NCI-H1092 treated with DMSO at 0.1 percent for 48 hours (cell line): ENCODE measurements at places on chromosomes 2 and 18.

DNA sequence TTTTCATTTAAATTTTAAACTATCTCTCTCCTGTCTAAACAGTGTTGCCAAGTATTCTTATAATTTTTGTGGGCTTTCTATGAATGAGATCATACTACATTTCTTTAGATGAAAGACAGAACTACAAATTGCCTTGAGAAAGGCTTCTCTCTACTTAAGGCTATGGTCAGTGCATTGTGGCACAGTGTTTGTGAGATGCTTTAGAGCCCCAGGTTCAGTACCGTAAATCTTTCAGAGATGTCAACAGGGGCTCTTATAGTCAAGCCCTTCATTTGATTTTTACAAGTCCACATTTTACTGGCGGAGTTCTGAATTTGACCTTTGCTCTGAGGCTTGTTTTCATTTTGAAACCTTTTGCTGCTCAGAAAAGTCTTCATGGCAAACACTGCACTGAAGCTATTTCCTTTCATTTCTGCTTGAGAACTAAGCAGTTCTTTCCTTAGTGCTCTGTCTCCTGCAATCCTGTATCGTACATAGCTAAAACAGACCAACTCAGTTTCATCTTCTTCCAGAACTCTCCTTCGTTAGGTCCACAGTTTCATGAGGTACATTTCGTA is 175.2 kb downstream of the NYAP2 start:
- no peak for DNase-seq

- DNase-seq, result no peak
These were observed 34.8 kb upstream of the LDLRAD4 start for GRCh38 chr18:13183790-13184189.

GRCh38 chr2:120036145-120036544 is 23.3 kb downstream of the EPB41L5 start:
- no peak for DNase-seq

DNA sequence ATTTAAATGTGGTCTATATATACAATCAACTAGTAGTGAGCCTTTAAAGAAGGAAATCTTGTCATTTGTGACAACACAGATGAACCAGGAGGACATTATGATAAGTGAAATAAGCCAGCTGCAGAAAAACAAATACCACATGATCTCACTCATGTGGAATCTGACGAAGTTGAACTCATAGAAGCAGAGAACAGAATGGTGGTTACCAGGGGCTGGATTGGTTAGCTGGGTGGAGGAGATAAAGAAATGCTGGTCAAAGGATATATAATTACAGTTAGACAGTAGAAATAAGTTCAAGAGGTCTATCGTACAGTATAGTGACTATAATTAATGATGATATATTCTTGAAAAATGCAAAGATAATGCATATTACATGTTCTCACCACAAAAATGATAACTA is 267.9 kb downstream of the FBXO15 start:
- DNase-seq, result no peak

DNA sequence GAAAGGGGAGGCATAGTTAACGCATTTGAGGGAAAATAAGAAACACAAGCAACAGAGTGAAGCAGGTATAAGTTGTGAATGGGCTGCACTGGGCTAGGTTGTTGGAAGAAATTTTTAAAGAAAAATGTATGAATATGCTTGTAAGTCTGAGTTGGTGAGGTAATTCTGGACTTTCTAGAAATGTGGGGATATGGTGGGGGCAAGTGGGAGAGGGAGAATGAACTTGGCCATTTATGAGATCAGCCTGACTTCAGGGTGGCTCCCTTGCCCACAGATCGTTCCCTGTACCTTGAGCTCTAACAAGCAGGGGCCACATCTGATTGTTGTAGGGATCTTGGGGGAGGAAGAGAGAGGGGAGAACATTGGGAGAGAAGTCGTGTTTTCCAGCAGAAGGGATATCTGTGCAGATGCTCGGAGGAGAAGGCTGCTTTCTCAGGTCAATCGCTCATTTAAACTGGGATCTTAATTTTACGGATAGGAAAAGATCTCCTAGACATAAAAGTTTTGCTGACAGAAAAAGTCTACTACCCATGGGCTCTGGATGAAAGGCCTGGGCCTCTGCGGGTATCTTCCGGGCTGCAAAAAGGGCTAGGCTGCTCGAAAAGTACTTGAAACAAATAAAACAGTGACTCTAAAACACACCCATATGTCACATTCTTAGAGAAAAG is 42.5 kb upstream of the FZD5 start:
- no peak for DNase-seq

DNA sequence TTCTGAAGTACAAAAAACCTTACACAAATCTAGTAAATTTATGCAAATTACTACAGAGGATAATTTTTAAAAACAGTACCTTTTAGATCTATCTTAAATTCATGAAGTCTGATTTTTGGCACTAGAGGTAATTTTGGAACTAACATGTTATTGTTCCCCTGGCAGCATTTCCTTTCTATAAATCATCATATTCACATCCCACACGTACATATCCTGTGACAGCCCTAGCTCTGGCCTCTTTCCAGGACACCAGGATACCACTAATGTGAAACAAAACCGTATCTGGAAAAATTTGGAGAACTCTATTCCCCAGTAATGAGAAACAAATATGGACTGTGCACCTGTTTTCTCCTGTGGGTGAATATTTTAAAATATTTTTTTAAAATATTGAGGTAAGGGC is 14.0 kb upstream of the BIRC6 start:
- no peak for DNase-seq

DNA sequence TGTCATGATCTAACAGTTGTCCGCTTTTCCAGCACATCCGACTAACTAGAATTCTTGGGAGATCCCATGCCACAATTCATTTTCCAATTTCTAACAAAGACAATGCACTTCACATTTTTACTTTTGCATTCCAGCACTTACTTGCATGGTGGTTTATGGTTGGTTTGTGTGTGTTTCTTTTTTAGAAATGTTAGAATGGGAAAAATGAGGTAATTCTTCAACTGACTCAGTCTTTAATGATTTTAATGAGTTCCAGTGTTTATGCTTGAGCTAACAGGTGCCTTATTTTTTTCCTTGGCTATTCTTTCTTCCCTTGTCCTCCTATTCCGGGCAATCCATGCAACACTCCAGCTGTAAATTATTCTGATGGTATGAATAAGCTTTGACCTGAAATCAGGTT is 46.4 kb downstream of the SLC8A1 start:
- no peak for DNase-seq
